B cell (primary cell): ENCODE measurements at places on chromosomes 16 and 17.

GRCh38 chr17:80292521-80292971 lies 31.9 kb downstream of the RNF213 start:
- no peak for DNase-seq

- no peak for DNase-seq
These were observed 28.0 kb downstream of the CRHR1 start for GRCh38 chr17:45812102-45812501.

- DNase-seq, result no peak
These were observed 40.2 kb downstream of the TSC2 start for GRCh38 chr16:2087748-2088631.

GRCh38 chr16:85354686-85355514 lies 242.6 kb upstream of the CIBAR2 start:
- no peak for DNase-seq

- peak; percentile 35 for DNase-seq
These were observed 5.3 kb upstream of the GFAP start for GRCh38 chr17:44920565-44920940.
